Activated CD4-positive, alpha-beta memory T cell treated with anti-CD3 and anti-CD28 coated beads for 36 hours (primary cell): ENCODE measurements at places on chromosomes 5 and 9. TPM values are rescaled to one million over a fixed set of nuclear protein-coding genes. Genes with fewer than 3 reads are reported as not detected.

DNA sequence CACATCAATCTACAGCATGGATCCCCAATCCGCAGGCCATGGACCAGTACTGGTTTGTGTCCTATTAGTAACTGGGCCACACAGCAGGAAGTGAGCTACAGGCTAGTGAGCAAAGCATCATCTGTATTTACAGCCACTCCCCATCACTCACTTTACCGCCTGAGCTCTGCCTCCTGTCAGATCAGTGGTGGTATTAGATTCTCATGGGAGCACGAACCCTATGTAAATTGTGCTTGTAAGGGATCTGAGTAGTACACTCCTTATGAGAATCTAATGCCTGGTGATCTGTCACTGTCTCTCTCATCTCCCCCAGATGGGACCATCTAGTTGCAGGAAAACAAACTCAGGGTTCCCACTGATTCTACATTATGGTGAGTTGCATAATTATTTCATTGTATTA, 212.7 kb upstream of the FAM174A start:
- H3K27me3 ChIP-seq = no peaks in the 10 kb centered on the region
- H3K36me3 ChIP-seq = no peaks in the 10 kb centered on the region
- no peak overlapping the region for H3K27ac ChIP-seq

DNA sequence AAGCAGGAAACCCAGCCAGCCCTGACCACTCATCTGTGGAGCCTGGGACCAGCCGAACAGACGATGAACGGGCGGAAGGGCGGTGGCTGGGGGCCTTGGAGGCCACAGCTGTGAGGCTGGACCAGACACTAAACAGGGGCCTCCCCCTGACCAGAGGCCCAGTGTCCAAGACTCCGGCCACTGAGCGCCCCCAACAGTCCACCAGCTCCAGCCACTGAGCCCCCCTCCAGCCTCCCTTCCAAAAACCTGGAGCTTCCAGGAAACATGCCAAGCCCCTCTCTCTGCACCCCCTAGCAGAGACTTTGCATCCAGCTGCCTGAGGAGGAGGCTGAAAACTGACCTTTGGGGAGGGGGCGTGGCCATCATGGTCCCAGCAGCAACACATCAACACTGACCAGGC, 23.2 kb downstream of the CNTFR start:
- H3K4me1 ChIP-seq = no peaks in the 10 kb centered on the region
- H3K36me3 ChIP-seq = no peaks in the 10 kb centered on the region
- no peak overlapping the region for H3K4me3 ChIP-seq
- DNase-seq = no peak
- H3K27me3 ChIP-seq = peaks cover 15% of the 10 kb centered on the region

GRCh38 chr5:142780871-142781270, 10.7 kb downstream of the ARHGAP26 start:
- H3K4me3 ChIP-seq = no peak overlapping the region
- no peak for DNase-seq
- H3K27ac ChIP-seq = no peak overlapping the region

DNA sequence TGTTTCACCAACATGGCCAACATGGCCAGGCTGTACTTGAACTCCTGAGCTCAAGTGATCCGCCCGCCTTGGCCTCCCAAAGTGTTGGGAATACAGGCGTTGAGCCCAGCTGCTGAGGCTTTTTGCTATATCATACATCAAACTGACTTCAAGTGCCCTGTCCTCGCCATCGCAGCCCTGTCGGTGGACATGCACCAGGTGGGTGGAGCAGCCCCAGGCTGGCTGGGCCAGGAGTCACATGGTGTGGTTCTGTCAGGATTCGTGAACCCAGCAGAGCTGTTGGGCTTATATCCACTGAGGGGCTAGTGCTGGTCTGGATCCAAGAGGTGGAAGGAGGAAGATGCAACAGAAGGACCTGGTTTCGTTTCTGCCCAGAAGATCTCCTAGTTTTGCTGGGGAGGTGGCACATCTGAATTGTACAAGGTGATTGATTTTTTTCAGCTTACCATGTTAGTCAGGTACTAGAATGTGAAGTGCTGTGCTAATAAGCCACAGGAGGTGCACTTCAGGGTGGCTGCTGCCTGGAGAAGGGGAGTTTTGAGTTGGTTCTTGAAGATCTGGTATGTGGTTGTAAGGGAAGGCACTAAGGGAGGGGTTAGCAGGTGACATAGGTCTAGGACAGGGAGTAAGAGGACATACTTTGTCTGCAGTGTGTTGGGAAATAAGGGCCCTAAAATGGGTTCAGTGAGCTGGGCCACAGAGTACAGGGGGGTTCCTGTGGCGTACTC, 16.1 kb downstream of the PCBD2 start:
- no peak for DNase-seq
- no peak overlapping the region for H3K4me3 ChIP-seq
- peak overlapping the region; percentile 89 for H3K27ac ChIP-seq
- H3K27me3 ChIP-seq = no peaks in the 10 kb centered on the region
- peaks cover 31% of the 10 kb centered on the region for H3K4me1 ChIP-seq
- peaks cover 18% of the 10 kb centered on the region for H3K36me3 ChIP-seq

The DNAJC21 gene
- total RNA-seq = 62.3 TPM

The FCN2 gene
- total RNA-seq = not detected

DNA sequence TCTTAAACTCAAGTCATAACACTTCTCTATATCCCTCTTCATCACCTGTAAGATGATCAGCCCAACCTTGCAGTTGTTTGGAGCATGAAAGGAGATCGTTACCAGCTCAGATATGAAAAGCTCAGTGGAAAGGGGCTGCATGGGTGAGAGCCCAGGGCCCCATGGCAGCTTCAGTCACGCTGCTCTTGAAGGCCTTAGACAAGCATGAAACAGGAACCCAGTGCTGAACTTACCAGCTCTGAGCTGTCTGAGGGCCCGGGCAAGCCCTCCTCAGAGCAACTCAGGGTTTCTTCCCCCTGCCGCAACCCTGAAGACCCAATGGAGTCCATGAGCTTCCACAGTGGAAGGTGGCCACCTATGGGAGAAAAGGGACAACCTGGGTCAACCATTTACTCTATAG, 3.3 kb downstream of the HK3 start:
- H3K27ac ChIP-seq = no peak overlapping the region
- H3K4me1 ChIP-seq = peaks cover 20% of the 10 kb centered on the region
- no peaks in the 10 kb centered on the region for H3K36me3 ChIP-seq
- H3K27me3 ChIP-seq = no peaks in the 10 kb centered on the region
- no peak for DNase-seq

The C1QTNF3 gene
- total RNA-seq = 2.6 TPM

DNA sequence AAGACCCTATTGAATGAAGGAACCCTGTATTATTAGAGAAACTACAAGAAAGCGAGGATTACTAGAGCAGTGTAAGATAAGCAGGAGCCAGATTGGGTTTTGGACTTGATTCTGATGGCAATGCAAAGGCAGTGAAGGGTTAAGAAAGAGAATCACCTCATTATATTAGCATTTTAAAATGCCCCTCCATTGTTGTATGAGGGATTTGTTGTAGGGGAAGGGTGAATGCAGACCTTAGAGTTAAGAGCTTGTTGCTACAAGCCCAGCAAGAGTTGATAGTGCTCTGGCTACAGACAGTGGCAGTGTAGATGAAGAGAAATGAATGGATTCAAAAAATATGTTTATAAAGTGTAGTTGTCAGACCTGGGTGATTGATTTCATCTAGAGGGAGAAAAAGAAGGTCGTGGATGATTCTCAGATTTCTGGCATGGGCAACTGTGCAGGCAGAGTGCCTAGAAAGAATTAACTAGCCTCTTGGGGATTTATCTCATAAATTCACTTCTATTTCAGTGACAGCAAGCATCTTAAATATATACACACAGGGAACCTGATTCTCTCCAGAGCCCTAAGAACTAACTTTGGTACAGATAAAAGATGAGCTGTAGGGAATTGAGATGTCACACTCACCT, 344.8 kb downstream of the ARRDC3 start:
- no peak for DNase-seq
- no peak overlapping the region for H3K27ac ChIP-seq
- H3K4me3 ChIP-seq = no peak overlapping the region
- H3K4me1 ChIP-seq = no peaks in the 10 kb centered on the region

The PTGDS gene
- not detected for total RNA-seq
